Stimulated activated CD8-positive, alpha-beta memory T cell treated with anti-CD3 and anti-CD28 coated beads, Interleukin-7, amount 100 ng/mL, for 24 hours (primary cell): ENCODE measurements at places on chromosomes 11 and 22.

DNA sequence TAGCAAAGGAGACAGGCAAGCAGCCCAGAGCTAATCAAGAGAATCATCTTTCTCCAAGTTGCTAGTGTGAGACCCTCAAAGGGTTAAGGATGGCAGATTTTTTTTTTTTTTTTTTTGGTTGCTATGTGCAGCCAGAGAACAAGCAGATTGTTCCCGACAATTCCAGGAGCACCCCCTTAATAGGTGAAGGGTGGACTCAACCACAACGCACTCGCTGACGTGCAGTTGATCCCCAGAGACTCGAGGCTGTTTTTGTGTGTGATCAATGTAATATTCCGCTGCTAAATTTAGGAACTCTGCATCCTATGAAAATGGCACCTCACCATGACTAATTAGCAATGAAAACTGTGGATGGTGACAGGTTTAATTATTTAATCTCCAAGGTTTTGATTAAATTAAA lies 789.0 kb downstream of the KCNA4 start:
- no peak for DNase-seq

GRCh38 chr22:19240813-19241592 lies 50.5 kb downstream of the CLTCL1 start:
- no peak for DNase-seq

GRCh38 chr22:32574411-32574810 lies 99.8 kb downstream of the FBXO7 start:
- no peak for DNase-seq

DNA sequence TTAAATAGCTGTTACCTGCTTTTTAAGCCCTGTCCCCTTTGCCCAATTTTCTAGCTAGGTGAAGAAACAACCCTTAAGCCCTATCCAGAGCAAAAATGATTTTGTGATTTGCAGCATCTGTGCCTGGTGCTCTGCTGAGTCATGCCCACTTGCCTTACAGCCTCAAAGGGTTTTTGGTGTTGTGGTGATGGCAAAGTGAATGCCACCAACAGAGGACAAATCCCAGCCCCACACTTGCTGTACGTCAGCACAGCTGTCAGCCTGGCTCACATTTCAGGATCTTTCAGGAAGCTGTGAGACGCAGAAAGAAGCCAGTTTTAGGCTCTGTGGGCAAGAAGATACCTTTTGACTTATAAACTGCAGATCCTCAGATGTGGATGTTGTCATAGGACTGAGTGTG lies 401.7 kb downstream of the TENM4 start:
- DNase-seq: no peak

- DNase-seq: no peak
These were observed 1.4 kb downstream of the PLXNB2 start for GRCh38 chr22:50305923-50306566.

DNA sequence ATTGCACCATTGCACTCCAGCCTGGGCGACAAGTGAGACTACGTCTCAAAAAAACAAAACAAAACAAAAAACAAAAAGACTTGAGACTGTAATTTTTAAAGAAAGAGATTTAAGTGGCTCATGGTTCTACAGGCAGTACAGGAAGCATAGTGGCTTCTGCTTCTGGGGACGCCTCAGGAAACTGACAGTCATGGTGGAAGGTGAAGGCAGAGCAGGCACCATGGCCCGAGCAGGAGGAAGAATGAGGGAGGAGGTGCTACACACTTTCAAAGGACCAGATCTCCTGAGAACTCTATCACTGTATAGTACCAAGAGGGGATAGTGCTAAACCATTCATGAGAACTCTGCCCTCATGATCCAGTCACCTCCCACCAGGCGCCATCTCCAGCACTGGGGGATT lies 52.0 kb downstream of the CBL start:
- no peak for DNase-seq

- no peak for DNase-seq
These were observed 11.0 kb downstream of the XRRA1 start for GRCh38 chr11:74937696-74938475.

GRCh38 chr11:38824573-38824972 lies 2226.5 kb upstream of the RAG2 start:
- no peak for DNase-seq

- no peak for DNase-seq
These were observed 41.3 kb upstream of the MN1 start for GRCh38 chr22:27842669-27843431.

- no peak for DNase-seq
These were observed 6.1 kb upstream of the ASCL3 start for GRCh38 chr11:8948886-8949285.

DNA sequence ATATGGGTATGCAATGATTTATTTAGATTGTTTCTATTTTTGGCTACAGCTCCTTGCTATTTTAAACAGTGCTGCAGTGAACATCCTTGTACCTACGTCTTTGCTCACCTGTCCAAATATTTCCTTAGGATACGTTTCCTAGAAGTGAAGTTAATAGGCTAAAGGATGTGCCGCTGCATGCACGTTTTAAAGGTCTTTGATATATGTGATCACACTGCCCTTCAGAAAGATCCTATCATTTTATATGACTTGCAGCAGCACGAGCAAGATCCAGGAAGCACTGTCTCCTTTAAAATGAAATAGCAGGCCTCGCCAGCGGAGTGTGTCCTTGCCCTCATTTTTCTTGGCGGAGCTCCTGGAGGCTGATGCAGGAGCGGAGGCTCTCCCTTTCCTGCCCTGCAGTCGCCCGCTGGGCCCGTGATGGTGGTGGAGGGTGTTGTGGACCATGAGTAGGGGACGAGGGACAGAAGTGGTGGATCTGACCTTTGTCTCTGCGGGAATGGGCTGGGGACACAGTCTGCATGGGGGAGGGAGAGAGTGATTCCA lies 19.4 kb downstream of the RPS6KA4 start:
- no peak for DNase-seq

DNA sequence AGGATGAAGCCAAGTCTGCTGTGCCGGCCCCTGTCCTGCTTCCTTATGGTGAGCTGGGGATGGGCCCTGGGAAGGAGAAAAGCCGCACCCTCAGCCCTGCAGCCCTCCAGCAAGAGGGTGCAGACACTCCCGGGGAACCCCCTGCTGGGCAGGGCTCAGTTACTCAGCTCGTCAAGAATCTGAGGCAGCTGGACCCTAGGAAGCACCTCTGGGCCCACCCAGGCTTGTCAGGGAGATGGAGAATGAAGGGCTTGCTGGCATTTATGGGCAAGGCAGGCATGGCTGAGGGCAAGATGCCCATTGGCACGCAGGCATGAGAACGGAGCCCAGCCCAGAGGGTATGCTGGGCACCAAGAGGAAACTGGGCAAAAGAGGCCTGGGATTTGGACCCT lies 12.9 kb downstream of the RELT start:
- DNase-seq: no peak

- DNase-seq: no peak
These were observed 27.5 kb upstream of the CABP7 start for GRCh38 chr22:29692327-29692640.

DNA sequence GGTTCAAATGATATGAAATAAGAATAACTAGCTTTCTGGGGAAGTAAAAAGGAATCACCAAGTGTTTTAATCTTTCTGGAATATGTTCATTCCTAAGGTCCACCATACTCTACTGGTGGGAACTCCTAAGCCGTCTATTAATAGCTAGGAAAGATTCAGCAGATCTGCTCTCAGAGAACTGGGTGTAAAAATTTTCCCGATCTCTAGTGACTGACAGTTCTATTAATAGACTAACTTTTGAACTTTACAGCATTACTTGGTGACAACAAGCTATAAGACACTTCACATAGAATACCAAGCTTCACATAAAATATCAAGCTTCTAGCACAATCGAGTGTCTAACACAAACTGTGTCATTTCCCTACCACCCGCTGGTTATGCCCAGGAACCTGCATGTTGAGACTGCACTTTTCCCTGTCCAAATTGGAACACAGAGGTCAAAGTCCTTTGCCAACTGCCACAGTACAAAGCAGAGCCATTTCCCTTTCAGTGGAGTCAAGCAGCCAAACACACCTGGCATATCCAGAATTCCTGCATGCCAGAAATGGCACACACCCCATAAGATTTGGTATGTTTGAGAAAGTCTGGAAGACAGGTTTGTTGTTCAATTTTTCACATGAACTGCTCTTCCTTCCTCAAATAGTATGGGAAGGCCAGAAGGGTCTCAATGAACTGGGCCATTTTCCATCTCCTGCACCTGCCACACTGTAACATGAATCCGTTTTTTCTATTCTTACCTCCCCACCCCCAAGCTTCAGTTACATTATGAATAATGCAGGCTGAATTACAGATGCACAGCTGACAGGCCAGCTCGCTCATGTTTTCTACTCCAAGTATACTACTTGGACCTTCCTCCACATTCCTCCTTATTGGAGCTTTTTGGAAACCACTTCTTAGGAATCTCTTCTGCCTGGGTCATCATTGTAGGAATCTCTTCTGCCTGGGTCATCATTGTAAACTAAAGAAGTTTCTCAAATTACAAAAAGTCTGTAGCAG lies 3.7 kb downstream of the OSBP start:
- no peak for DNase-seq

DNA sequence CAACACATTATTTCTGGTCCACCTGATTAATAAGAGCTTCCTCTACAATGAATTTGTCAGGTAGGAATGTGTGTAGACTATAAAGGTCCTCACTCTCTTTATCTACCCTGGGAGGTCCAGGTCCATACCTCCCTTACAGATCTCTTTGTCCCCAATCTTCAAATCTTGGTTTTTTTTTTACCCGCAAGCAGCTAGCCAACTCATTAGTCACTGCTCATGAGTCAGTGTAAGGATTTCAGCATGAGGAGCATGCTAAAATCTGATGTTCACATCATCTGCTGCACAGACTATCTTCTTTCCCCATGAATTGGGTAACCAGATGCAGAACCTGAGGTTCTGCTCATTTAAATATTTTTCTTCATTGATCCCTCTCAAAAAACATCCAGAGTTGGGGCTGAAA lies 397.0 kb upstream of the ISX start:
- no peak for DNase-seq

GRCh38 chr11:820655-821511 lies 2.2 kb downstream of the PNPLA2 start:
- DNase-seq: no peak

DNA sequence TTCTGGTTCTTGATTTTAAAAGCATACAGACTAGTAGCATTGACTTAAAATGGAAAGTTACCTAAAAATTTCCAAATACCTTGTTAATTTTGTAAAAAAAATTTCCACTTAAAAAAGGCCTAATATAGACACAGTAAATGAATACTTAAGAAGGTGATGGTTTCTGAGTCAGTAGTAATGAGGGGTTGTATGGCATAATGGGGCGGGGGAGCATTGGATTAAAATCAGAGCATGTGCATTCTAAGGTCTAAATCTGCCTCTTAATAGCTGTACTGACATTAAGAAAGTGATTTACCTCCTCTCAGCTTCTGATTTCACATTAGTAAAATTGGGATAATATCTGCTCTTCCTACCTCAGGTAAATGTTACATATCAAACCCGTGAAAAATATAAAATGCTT lies 446.5 kb downstream of the AASDHPPT start:
- no peak for DNase-seq

DNA sequence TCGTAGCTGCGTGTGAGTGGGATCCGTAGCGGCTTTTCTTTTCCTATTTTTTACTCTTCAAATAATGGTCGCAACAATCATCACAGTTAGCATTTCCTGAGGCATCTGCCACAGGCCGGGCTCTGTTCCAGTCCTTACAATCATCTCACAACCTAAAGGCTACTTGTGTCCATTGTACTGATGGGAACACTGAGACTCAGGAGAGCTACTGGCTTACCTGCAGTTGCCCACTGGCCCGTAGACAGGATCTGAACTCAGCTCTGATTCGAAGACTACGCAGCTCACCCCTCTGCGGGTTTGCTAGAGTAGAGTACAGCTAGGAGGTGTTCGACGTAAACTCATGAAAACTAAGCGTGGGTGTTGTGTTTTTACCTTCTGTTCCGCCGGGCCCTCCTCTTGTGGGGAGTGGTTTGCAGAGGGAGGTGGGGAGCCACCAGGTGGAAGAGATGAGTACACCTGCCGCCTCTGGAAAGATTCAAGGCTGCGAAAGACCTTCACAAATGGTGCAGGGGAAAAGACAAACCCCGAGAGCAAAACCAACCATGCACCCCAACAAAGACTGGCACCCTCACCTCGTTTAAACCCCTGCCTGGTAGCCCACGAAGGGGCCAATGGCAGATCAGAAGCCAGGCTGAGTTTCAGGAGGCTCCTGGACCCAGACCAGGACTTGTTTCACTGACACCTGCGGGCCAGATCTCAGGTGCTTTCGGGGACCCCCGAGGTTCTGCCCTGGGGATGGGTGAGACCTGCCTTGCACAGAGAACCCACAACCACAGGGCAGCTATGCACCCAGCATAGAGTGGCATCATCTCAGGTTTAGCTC lies 18.3 kb upstream of the RFPL3 start:
- DNase-seq: no peak

DNA sequence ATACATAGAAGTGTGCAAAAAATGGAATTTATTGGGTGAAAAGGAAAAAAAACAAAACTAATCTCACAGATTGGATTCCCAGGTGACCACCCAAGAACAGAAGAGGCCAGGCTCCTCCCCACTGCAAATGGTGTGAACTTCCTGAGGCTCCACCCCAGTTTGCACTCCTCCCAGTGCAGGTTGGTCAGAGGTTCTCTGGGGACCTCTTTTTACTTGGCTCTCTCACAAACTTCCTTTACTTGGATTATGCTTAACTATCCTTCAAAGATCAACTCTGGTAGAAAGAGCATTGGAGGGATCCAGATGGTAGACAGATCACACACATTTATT lies 138.9 kb upstream of the CCDC90B start:
- no peak for DNase-seq

- no peak for DNase-seq
These were observed 45.1 kb upstream of the LMO2 start for GRCh38 chr11:33936725-33937604.

DNA sequence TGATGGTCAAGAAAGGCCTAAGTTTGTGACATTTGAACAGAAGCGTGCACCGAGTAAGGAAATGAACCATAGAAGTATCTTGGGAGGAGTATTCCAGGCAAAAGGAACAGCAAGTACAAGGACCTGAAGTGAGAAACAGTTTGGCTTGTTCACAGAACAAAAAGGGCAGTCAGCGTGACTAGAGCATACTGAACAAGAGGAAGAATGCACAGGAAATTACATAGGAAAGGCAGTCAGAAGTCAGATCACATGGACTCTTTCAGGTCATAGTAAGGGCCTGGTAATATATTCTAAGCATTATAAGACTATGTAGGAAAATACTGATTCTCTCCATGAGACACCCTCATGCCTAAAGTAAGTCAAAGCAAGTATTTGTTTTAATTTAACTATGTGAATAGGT lies 52.3 kb upstream of the GAB2 start:
- DNase-seq: no peak

DNA sequence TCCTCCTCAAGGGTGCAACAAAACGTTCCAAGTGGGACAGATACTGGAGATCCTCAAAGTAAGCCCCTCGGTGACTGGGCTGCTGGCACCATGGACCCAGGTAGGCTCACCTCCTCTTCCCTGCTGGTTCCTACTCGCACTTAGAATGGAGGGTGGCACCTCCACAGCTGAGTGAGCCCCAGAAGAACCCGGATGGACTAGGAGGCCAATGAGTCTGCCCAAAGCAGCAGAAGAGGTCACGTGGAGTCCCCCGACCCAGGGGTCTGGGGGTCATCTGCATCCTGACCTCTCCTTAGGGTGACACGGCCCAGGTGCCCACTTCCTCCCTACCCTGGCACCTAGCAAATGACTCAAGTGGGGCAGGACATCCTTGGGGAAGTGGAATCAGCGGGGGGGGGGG lies 4.4 kb downstream of the APOL1 start:
- no peak for DNase-seq
